Mesothelial cell of epicardium (in vitro differentiated cells): ENCODE measurements at places on chromosomes 5 and 9. TPM values are rescaled to one million over a fixed set of nuclear protein-coding genes. Genes with fewer than 3 reads are reported as not detected.

SHISAL2B gene
- total RNA-seq = not detected in 3 replicates

ZDHHC11B gene
- total RNA-seq = 0.69 to 0.90 TPM (median 0.74 TPM) in 3 replicates

FAM151B gene
- 1.5 to 2.3 TPM (median 1.9 TPM) in 3 replicates for total RNA-seq

ANKRD31 gene
- total RNA-seq = 1.1 to 1.4 TPM (median 1.3 TPM) in 3 replicates

SPINK7 gene
- total RNA-seq = not detected in 3 replicates

IL9 gene
- not detected in 3 replicates for total RNA-seq

C9orf85 gene
- total RNA-seq = 13.6 to 15.9 TPM (median 15.2 TPM) in 3 replicates

IQGAP2 gene
- 13.9 to 16.0 TPM (median 15.2 TPM) in 3 replicates for total RNA-seq

- no peaks in the 10 kb centered on the region for H3K36me3 ChIP-seq
- DNase-seq = peak; percentile 45
- H3K27me3 ChIP-seq = peaks cover 3% of the 10 kb centered on the region
- peak overlapping the region; percentile 82 for H3K27ac ChIP-seq
- H3K4me1 ChIP-seq = peaks cover 52% of the 10 kb centered on the region
- H3K4me3 ChIP-seq = no peak overlapping the region
These were observed 267.2 kb downstream of the RAB3C start for GRCh38 chr5:58849921-58850667.

DNA sequence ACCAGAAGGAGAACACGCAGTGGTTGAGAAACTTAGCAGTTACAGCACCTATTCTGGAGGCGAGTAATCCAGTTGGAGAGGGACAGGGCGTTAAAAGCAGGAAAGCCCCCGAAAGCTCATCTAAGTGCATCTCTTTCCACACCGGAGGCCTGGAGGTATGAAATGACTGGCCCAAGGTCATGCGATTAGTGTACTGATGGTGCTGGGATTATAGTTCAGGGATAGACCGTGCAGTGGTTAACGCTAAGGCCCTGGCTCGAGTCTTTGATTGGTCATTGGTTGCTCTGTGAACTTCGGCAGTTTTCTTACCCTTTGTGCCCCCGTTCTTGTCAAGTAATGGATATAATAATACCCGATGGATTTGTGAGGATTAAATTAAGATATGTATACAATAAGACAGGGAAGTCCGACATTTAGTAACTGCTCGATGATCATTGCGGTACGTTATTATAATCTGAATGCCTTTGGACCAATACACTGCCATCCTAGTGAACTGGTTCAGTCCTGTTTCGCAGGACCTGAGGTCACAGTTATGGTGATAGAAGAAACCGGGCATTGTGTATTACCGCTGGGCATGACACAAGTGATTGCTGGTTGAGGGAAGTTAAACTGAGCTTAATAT, 960 bp downstream of the CANX start:
- H3K27ac ChIP-seq = peak overlapping the region; percentile 99
- DNase-seq = no peak

- no peaks in the 10 kb centered on the region for H3K4me1 ChIP-seq
- H3K27ac ChIP-seq = no peak overlapping the region
- no peak for DNase-seq
- no peak overlapping the region for H3K4me3 ChIP-seq
- H3K27me3 ChIP-seq = no peaks in the 10 kb centered on the region
These were observed 63.1 kb downstream of the RNF38 start for GRCh38 chr9:36337002-36337401.

DNA sequence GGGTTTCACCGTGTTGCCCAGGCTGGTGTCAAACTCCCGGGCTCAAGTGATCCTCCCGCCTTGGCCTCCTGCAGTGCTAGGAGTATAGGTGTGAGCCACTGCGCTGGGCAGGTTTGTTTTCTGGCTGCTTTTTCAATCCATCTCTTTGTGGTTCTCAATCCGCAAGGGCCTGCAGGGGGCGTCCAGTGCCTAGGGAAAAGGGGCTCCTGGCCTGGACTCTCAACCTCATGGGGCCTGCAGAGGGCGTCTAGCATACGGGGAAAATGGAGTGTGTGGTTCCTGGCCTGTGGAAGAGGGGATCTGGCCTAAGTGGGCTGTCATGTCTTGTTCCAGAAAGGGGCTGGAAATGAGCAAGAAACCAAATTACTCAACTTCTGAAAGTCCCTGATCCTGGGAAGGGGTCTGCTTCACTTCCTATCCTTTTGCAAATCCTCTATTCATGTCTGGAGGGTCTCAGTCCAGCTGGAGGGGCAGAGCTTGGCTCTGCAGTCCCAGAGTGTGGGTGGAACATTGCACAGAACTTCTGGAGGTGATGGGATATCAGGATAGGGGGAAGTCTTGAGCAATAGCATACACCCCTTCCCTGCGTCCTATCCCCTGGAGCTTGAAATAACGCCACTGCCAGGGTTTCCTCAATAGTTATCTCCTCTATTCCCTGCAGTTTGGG, 12.7 kb upstream of the CCL27 start:
- H3K4me3 ChIP-seq = no peak overlapping the region
- H3K27ac ChIP-seq = no peak overlapping the region
- H3K4me1 ChIP-seq = peaks cover 2% of the 10 kb centered on the region
- peak; percentile 66 for DNase-seq
- no peaks in the 10 kb centered on the region for H3K27me3 ChIP-seq

DNA sequence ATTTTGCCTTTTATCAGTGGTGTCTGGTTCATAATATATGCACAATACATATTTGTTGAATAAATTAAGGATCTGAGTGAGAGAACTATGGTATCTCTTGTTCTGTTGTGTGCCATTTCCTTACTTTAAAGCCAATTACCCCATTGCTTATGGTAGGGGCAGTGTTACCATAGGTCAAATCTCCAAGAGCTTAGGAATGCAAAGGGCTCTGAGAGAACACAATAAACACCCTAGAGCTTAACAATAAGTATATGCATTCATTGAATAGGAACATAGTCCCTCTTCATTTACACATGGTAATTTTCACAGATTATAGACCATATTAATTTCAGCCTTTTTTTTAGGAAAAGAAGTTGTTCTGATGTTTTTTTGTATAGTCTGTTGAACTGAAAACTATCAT, 112.2 kb downstream of the MCTP1 start:
- no peaks in the 10 kb centered on the region for H3K4me1 ChIP-seq
- no peak for DNase-seq
- no peak overlapping the region for H3K27ac ChIP-seq
- no peaks in the 10 kb centered on the region for H3K27me3 ChIP-seq
- no peaks in the 10 kb centered on the region for H3K36me3 ChIP-seq

DNA sequence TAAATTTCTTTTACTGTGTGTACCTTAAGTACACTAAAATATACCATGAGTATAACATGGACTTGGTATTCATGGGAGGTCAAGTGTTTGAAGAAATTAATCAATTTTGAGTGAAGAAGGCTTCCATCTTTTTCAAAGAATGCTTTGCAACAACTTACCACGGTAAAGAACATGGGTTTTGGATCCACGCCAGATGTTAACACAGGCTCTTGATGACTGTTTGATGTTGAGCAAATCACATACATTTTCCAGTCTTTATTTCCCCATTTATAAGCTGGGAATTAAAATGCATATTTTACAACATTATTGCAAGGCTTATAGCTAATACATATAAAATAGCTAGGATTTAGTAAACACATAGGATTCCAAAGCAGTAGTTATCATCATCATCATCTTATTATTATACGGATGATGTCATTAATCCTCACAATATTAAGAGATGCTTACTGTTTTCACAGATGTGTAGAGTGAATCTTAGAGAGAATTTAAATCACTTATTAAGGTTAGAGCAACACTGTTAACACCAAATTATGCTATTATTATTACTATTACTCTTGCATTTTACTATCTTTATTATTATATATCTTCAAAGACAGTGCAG, 362.0 kb downstream of the PRELID2 start:
- no peak for DNase-seq
- no peaks in the 10 kb centered on the region for H3K27me3 ChIP-seq
- H3K36me3 ChIP-seq = no peaks in the 10 kb centered on the region
- peaks cover 31% of the 10 kb centered on the region for H3K4me1 ChIP-seq
- no peak overlapping the region for H3K27ac ChIP-seq

DNA sequence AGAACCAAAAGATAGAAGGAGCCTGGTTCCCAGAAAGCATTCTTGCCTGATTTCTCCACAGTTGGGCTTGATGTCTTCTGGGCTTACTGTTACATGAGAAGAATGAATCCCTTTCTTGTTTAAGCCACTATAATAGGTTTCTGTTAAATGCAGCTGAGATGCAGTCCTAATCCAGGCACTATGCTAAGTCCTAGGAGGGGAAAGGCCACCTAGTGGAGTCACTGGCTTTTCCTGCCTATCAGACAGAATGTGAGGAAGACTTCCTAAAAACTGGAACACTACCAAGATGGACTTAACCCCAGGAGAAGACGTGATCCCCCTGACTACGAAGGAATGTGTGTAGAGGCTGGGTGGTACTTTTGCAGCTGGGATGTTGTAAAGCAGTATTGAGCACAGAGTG, 34.3 kb upstream of the FSD1L start:
- DNase-seq = no peak
- no peak overlapping the region for H3K4me3 ChIP-seq
- H3K27ac ChIP-seq = no peak overlapping the region

- H3K36me3 ChIP-seq = no peaks in the 10 kb centered on the region
- no peak overlapping the region for H3K27ac ChIP-seq
- H3K4me3 ChIP-seq = no peak overlapping the region
These were observed 34.8 kb downstream of the TMEM252 start for GRCh38 chr9:68505681-68506409.

- peak overlapping the region; percentile 39 for H3K27ac ChIP-seq
- H3K4me3 ChIP-seq = no peak overlapping the region
- H3K36me3 ChIP-seq = peaks cover 10% of the 10 kb centered on the region
- DNase-seq = no peak
These were observed 73.9 kb downstream of the VAV2 start for GRCh38 chr9:133918111-133918813.

DNA sequence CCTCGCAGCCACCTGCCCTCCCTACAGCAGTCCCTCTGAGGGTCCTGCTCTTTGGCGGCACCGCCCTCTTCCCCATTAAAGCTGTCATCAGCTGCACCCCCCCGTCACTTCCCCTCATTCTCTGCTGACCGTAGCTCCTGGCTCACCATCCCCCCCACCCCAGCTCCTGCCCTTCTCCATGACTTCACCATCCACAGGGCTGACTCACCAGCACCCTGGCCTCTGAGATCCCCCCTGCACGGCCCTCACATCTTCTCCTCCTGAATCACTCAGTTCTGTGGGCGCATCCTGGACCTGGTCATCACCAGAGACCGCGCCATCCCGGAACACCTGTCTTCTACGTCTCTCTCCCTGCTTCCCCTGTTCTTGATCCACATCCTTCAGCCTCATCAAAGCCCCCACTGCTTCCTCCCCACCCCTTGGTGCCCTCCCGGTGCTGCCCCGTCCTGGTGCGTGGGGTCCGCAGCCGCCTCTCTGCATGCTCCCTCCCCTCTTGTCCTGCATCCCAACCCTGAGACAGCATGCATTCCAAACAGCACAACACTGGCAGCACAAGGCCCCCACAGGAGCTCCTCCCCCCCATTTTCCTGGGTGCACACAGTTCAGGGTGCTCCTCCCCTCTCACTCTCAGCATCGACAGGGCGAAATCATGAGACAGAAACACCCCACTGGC, 12.9 kb downstream of the FLT4 start:
- no peak overlapping the region for H3K4me3 ChIP-seq
- H3K27me3 ChIP-seq = peaks cover 33% of the 10 kb centered on the region
- H3K36me3 ChIP-seq = no peaks in the 10 kb centered on the region
- H3K27ac ChIP-seq = no peak overlapping the region
- H3K4me1 ChIP-seq = peaks cover 2% of the 10 kb centered on the region

DNA sequence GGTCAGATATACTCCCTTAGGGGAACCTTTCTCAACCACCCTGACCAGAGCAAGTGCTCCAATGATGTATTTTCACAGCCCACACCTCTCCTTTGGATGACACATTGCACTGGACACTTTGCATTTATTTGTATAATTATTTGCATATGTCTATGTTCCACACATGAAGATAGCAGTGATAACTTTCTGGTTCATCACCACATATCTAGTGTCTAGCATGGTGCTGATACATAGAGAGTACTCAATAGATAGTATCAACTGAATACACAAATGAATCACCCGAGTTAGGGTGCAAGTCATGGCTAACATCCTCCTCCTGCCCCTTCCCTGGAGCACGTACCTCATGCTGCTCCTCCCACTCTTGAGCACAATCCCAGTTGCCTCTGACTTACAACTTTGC, 617.6 kb downstream of the EBF1 start:
- H3K36me3 ChIP-seq = no peaks in the 10 kb centered on the region
- DNase-seq = no peak
- H3K27ac ChIP-seq = no peak overlapping the region

- no peak overlapping the region for H3K4me3 ChIP-seq
- DNase-seq = no peak
- peaks cover 17% of the 10 kb centered on the region for H3K4me1 ChIP-seq
- no peaks in the 10 kb centered on the region for H3K27me3 ChIP-seq
- no peaks in the 10 kb centered on the region for H3K36me3 ChIP-seq
These were observed 203.7 kb downstream of the ADAMTS12 start for GRCh38 chr5:33688066-33688465.

GRCh38 chr5:122929001-122929400, 83.6 kb downstream of the SNX24 start:
- DNase-seq = no peak
- H3K4me3 ChIP-seq = no peak overlapping the region
- peaks cover 4% of the 10 kb centered on the region for H3K4me1 ChIP-seq
- H3K27me3 ChIP-seq = no peaks in the 10 kb centered on the region
- H3K27ac ChIP-seq = no peak overlapping the region
- peaks cover 10% of the 10 kb centered on the region for H3K36me3 ChIP-seq

DNA sequence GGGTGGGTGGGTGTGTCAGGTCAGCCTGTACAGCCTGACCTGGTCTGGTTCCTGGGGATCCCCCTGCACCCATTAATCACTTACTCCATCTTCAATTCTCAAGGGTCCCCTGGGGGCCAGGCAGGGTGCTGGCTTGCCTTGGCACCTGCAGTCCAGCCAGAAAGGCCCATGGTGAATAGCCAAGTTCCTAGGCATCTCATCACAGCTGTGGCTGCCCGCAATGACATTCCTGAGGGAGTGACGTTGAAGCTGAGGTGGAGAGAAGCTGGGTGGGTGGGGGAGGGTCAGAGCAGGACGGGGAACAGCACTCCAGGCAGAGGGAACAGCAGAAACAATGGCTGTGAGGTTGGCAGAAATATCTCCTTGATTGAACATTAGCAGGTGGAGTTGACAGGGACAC, 10.6 kb downstream of the HMCN2 start:
- DNase-seq = no peak
- no peak overlapping the region for H3K27ac ChIP-seq
- H3K27me3 ChIP-seq = no peaks in the 10 kb centered on the region
- peaks cover 2% of the 10 kb centered on the region for H3K4me1 ChIP-seq
- no peaks in the 10 kb centered on the region for H3K36me3 ChIP-seq

GRCh38 chr9:129394061-129394885, 216.2 kb upstream of the IER5L start:
- no peak overlapping the region for H3K4me3 ChIP-seq
- H3K4me1 ChIP-seq = peaks cover 23% of the 10 kb centered on the region
- DNase-seq = no peak
- no peaks in the 10 kb centered on the region for H3K27me3 ChIP-seq
